ENCODE measurements at places on chromosomes 5 and 9. TPM values are rescaled to one million over a fixed set of nuclear protein-coding genes. Genes with fewer than 3 reads are reported as not detected.

GRCh38 chr9:138031186-138031585, 153.6 kb downstream of the CACNA1B start:
- no peak overlapping the region for H3K27ac ChIP-seq
- H3K36me3 ChIP-seq = peaks cover 11% of the 10 kb centered on the region
- no peaks in the 10 kb centered on the region for H3K27me3 ChIP-seq
- no peaks in the 10 kb centered on the region for H3K4me1 ChIP-seq
- DNase-seq = no peak

- H3K4me3 ChIP-seq = no peak overlapping the region
- peaks cover 3% of the 10 kb centered on the region for H3K4me1 ChIP-seq
- no peaks in the 10 kb centered on the region for H3K36me3 ChIP-seq
- no peak for DNase-seq
- H3K27ac ChIP-seq = no peak overlapping the region
These were observed 516.6 kb downstream of the RAB3C start for GRCh38 chr5:59099270-59099994.

RBM22 gene
- total RNA-seq = 54.5 TPM

GRCh38 chr5:115816226-115817081, at the start of gene CDO1:
CDO1 (minus strand) TSS chr5:115816659; CDS start chr5:115816397, 262 bp downstream.
- H3K4me1 ChIP-seq = peaks cover 9% of the 10 kb centered on the region
- peak; percentile 62 for DNase-seq
- peak within 1 kb of the TSS; percentile 96 for H3K4me3 ChIP-seq
- peak within 1 kb of the TSS; percentile 67 for H3K27ac ChIP-seq
- peaks cover 15% of the 10 kb centered on the region for H3K27me3 ChIP-seq

DNA sequence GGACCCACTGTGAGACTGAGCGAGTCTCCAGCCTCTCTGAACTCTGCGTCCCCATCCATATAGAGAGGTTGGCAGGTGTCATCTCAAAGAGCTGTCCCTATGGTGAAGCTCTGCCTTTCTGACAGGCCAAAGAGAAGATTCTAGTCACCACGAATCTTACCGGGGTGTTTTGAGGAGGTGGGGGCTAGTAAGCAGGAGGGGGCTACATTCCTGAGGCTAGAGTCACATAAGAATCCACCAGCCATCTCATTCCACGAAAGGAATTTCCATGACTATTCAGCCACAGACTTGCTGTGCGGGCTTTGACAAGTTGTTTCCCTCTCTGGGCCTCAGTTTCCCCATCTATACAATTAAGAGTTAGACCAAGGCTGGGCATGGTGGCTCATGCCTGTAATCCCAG, 16.3 kb downstream of the PDGFRB start:
- peaks cover 21% of the 10 kb centered on the region for H3K27me3 ChIP-seq
- H3K4me1 ChIP-seq = peaks cover 81% of the 10 kb centered on the region
- peaks cover 10% of the 10 kb centered on the region for H3K36me3 ChIP-seq
- no peak overlapping the region for H3K4me3 ChIP-seq
- DNase-seq = no peak

C9orf153 gene
- 0.36 TPM for total RNA-seq
